ENCODE measurements at places on chromosomes 3 and 15.

DNA sequence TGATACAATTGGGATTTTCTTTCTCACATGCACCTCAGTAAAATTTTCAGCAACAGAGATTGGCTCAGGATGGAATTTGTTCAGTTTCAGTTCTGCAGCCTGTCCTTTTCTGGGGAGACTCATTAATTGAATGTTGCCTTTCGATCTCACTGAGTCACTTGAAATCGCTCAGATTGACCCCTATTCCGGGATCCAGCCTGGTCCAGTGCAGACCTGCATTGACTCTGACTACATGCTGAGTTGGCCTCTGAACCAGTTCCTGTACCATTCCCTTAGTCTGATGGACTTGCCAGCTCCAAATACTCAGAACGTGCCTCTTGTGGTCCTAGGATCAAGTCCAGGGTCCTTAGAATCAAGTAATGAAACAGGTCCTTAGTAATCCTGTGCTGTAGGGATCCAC, 9.4 kb downstream of the IGF1R start:
- DNase-seq: no peak

DNA sequence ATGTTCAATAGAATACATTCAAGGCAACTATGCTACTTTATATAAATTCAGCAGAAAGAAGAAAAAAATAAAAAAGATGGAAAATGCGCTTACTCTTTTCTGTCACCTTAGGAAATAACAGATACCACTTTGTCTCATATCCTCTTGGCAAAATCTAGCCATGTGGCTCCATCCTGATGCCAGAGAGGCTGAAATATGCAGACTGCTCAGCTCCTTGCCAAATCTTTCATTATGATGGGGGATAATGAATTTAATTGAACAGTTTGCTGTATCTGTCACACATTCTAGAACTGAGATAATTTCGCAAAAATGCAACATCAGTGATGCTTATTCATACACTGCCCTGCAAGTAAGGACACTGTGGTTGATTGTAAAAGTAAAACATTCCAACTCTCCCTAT, 1081.5 kb downstream of the PLOD2 start:
- DNase-seq: no peak

DNA sequence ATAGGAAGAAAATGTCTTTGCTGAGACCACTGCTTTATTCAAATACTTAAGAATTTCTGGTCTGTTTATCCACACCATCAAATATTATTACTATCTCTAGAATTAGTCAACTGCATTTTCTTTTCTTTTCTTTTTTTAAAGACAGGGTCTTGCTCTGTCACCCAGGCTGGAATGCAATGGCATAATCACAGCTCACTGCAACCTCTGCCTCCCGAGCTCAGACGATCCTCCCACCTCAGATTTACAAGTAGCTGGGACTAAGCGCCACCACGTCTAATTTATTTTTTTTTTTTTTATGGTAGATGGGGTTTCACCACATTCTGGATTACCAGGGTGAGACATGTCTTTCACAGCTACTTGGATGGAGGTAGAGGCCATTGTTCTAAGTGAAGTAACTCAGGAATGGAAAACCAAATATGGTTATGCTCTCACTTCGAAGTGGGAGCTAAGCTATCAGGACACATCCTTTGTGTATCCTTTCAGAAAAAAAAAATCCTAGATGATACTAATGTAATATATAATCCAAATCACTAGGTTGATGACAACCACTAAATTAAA, 52.8 kb downstream of the STAG1 start:
- DNase-seq: no peak

GRCh38 chr3:46462111-46462510, 2.6 kb downstream of the LTF start:
- peak; percentile 36 for DNase-seq

DNA sequence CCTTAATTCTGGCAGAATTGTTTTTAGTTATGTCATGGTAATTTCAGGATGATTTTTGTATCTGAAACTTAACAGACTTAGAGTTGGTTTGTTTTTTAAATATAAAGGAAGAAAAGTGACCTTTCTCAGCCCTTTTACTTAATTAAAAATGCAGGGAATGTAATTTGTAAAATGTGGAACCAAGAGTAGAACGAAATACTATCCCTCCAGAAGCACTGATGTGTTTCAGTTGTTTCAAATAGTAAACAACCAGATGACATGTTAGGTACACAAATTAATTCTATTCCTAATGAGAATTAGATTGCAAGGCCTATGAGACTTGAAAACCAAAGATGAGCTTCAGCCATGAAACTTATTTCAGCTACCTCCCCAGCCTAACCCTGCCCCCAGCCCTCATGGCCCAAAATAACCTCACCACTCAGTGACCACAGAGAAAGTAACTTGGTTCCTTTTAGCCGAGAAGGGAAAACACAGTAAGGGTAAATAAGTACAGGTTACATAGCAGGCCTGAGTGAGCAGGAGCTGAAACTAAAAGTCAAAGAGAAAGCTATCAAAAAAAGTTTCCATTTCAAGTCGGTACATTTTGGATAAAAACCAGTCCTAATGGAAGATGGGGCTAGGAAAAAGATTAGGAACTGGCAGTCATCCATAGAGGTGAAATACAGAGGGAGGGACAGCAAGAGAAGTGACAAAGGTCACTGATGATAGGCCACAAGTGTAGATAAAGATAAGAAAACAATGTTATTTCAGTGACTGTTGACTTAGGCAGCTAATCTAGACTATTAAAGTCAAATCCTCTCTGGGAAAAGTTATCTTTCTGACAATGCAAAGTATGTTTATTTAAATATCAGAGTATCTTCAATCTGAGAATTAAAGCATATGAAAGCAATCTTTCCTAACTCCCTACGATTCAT, 23.2 kb downstream of the SENP8 start:
- peak; percentile 32 for DNase-seq

DNA sequence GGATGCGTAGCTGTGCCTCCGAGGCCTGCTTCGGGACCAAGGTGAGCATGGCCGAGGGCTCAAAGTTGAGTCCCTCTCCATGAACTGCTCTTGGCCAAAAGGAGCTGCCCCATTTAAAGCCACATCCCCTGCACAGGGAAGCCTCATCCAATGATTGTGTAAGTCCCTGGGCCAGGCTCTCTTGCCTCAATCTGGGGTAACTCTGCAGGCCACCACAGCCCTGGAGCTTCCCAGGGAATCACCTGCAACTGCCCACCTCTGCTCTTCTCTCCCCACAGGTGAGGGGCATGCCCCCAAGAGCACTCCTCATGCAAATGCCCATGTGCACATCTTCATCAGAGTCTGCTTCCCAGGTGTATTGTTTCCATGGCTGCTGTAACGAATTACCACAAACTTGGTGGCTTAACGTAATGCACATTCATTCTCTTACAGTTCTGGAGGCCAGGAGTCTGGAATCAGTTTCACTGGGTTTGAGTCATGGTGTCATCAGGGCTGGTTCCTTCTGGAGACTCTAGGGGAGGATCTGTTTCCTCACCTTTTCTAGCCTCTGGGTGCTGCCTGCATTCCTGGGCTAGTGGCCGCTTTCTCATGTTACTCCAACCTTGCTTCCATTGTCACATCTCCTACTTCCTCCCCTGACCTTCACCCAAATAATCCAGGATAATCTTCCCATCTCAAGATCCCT, 25.0 kb upstream of the LOXL1 start:
- no peak for DNase-seq

DNA sequence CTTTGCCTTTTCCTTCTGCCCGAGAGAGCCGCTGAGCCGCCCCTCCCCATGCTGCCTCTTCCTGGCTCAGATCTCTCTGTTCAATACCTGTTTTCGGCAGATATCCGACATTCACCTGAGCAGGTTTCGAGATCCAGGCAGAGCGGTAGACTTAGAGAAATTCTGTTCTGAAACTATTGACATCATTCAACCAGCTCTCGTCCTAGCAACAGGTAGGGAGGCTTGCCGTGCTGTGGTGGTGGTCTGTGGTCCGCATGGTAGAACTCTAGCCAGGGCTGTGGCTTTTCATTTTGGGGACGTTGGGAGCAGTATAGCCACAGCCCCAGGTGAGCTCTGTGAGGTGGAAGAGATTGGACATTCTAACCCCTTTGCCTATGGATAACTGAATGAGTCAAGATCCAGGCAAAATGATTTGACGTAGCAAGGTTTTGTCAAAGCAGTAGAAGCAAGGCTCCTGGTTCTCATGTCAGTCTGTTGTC, 810 bp downstream of the TMEM62 start:
- no peak for DNase-seq

- no peak for DNase-seq
Measured at GRCh38 chr3:38696034-38696433, 46.5 kb upstream of the SCN5A start.

GRCh38 chr15:56824175-56824574, 90.9 kb upstream of the ZNF280D start:
- DNase-seq: no peak

- no peak for DNase-seq
Measured at GRCh38 chr3:50453907-50454306, 49.5 kb downstream of the CACNA2D2 start.

- peak; percentile 74 for DNase-seq
Measured at GRCh38 chr3:24494618-24495325, at the start of gene THRB. TSS of gene THRB (minus strand) at chr3:24494850.

DNA sequence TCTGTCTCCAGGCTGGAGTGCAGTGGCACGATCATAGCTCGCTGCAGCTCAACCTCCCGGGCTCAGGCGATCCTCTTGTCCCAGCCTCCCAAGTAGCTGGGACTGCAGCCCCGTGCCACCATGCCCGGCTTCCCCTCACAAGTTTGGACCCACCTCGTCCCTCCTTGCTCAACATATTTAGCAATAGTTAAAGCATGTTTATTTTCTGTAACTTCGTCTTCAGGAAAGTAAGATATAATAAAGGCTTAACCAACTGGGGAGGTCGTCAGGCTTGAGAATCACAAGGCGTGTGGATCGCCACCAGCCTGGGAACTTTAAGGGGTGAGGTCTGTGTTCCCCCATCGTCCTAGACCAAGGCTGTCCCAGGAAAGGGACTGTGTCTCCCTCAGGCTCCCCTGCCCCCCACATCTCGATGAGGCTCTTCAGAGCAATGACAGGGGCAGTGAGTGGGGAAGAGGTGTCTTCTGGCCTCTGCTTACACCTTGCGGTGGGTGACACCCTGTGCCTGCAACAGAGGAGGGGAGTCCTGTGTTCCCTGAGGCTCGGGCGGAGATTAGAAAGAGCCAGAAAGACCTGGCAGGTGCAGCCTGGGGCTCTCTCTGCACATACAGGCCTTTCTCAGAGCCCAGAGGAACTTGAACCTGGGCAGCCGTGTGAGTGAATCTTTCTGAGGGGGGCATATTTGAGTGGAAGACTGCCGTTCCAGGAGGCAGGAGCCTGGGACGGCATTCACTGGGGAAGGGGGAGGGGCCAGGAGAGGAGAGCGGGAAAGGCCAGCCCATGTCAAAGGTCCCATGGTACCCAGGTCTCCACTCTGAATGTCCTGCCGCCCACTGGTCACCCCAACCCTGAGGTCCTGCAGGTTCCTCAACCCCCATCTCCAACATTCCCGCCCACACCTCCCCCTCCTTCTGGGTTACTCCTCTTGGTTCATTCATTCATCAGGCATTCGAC, 152.3 kb downstream of the SMAD6 start:
- peak; percentile 20 for DNase-seq

- no peak for DNase-seq
Measured at GRCh38 chr3:8734908-8735307, 1.3 kb downstream of the CAV3 start.

DNA sequence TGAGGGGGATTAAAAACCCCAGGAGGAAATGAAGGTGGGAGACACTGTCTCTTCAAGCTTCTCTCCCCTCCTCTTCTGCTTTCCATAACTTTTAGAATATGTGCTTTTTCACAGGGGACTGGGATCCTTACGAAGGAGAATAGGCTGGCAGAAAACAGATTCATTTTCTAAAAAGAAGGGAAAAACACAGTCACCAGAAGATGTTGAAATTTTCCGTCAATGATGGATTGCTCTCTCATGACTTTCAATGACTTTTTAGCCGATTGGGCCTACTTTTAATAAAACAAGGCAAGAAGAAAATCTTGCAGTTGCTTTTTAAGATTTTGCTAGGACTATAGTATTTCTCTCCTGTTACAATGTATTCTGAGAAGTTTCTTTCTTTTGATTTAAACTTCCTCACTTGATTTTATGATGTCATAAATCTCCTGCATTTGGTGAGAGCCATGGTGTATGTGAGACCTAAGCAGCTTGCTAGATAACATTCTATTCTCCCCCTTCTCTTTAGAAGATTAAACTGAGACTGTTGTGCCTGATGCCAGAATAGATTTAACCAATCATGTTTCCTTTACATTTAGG, 241.2 kb downstream of the FEZF2 start:
- DNase-seq: no peak

DNA sequence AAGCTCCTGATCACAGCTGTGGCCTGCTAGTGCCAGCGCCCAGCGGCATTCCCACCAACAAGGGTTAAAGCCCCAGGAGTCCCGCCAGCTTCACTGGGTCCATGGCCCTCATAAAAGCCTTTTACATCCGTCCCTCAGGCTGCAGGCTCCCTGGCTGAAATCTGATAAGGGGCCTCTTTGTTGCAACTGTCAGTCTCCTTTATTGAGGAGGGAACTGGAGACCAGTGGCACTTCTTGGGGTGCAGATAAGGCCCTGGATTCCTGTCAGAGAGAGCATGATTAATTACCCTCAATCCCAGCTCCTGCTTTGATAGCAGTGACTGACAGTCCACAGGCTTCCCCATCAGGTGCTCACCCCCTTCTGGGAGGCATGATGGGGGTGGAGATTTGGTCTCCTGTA, 30.9 kb upstream of the CLK3 start:
- no peak for DNase-seq

- peak; percentile 82 for DNase-seq
Measured at GRCh38 chr3:128804017-128804810, 75.2 kb upstream of the ACAD9 start.

DNA sequence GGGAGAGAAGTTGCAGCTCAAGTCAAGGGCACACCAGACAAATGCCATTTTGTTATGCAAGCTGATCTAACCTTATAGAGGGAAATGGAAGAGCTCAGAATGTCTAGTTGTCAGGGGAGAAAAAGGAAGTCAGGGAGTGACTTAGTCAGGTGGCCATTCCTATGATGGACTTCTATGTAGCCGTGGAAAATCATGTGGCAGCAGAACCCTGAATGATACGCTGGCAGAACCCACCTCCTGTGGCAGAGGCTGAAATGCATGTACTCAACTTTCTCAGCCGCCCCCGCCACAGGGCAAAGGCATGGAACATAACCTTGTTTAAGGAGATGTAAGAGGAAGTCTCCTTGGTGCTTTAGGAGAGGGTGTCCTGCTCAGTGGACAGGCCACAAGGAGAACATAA, 37.7 kb upstream of the PARL start:
- no peak for DNase-seq

- no peak for DNase-seq
Measured at GRCh38 chr3:126128504-126129397, 44.8 kb upstream of the SLC41A3 start.

GRCh38 chr3:98518816-98519215, 3.9 kb downstream of the CLDND1 start:
- no peak for DNase-seq
